ENCODE measurements at places on chromosomes 5 and 9.

DNA sequence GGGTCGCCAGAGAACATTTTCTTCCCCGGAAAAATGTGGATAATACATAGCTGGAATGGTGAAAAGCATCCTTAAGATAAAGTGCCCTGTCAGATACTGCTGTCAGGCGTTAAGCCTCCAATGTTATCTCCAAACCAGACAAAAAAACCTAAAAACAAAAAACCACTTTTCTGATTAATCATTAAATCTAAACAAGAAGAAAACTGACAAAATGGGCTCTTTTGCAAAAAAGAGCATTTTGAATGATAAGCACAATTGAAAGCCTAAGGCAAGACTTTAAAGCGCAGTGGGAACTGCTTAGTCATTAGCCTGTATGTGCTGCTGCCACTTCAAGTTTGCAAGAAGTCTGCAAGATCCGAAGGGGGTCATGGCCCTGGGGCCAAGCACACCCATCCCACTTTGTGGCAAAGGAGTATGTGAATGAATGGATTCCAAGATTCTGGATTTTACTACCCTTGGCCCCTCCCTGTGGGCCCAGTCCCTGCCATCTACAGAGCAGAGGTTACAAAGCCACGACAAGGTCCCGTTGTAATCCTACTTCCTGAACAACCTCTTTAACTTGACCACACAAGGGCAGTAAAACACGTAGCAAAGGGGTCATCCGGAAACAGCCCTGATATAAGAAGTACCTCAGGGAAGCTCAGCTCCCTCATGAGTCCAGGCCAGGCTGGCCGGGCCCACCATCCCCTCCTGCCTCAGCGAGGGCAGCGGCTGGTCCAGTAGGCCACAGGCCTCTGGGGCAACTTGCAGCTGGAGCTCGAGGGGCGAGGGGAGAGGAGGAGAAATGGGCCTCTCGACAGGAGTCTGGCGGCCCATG lies 29.7 kb downstream of the SHB start:
- DNase-seq: no peak

DNA sequence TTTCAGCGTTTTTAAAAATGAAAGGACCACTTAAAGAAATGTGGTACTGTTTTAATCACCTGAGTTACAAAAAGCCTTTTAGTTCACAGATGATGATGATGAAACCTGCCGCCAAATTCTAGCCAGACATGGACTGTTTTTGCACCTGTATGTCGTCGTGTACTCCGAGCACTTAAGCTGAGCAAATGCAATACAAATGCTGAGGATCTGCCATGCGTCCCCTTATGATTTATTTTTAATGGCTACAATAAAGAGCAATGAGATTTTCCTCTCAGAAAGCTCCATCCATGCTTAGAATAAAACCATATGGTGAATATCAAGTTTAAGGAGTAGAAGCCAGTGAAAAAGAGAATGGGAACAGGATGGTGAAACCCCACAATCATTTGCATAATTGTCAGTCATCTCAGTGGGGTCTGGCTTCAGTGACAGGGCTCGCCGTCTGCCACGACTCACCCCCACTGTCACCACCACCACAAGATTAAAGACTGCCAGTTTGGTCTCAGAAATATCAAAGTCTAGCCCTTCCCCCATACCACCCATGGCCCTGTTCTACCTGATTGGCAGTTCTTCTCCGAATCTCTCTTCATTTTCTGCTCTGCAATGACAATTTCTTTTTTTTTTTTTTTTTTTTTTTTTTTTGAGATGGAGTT lies 159.9 kb downstream of the GOLPH3 start:
- no peak for DNase-seq

DNA sequence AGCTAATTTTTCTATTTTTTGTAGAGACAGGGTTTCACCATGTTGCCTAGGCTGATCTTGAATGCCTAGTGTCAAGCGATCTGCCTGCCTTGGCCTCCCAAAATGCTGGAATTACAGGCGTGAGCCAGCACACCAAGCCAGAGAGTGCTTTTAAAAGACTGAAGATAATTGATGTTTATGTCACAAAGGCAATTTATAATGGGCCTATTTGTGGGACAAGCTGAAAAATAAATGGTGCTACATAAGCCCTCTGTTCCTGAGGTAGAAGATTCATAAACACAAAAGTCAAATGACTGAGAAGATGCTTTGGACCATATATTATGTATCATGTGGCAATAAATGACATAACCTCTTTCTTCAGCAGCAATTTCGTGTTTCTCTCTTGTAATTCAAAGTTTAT lies 329.6 kb downstream of the GABRB2 start:
- DNase-seq: no peak

DNA sequence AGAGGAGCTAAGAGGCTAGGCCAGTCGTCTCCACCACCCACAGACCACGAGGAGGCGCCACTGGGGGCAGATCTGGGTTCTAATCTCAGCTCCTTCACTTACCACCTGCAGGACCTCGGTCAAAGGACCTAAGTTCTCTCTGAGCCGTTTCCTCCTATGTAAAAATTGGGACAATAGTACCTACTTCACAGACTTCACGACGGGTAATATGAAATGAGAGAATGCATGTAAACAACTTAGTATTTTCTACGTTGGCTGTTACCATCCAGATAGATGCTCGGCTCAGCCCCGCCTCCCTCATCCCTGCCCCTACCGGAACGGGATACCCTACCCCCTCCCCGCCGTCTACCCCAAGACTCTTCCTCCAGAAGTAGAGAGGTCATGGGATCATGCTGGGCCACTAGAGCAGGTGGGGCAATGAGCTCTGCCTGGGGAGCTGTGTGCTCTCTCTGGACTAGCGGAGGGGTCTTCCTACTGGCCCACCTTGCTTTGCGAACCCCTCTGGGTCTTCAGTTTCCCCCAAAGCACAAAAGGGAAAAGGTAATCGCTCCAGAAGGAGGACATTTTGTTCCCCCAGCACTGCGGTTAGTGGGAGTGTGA lies 541 bp downstream of the GNPDA1 start:
- DNase-seq: no peak

GRCh38 chr9:124454791-124455443 lies 4.7 kb downstream of the ADGRD2 start:
- no peak for DNase-seq

- no peak for DNase-seq
Observed at GRCh38 chr5:9626955-9627354, 3.2 kb downstream of the TAS2R1 start.

DNA sequence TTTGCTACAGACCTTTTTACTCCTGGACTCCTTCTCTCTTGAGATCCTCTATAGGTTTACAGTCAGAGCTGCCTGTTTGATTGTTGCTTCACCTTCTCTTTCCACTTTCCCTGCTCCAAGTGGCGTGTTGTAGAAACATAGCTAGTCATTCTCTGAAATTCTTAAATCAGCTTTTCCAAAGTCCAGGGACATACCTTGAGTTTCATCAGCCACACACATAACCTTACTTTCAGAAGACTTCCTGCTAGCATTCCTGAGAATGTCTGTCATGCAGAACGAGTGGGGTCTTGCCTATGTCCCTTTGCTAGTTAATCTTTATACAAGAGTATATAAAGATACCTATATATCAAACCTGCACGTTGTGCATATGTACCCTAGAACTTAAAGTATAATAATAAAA lies 230.3 kb upstream of the ZNF462 start:
- no peak for DNase-seq

- no peak for DNase-seq
Observed at GRCh38 chr5:93355691-93356090, 225.3 kb downstream of the NR2F1-AS1 start.

- DNase-seq: no peak
Observed at GRCh38 chr5:174523311-174524071, 200.9 kb upstream of the MSX2 start.

DNA sequence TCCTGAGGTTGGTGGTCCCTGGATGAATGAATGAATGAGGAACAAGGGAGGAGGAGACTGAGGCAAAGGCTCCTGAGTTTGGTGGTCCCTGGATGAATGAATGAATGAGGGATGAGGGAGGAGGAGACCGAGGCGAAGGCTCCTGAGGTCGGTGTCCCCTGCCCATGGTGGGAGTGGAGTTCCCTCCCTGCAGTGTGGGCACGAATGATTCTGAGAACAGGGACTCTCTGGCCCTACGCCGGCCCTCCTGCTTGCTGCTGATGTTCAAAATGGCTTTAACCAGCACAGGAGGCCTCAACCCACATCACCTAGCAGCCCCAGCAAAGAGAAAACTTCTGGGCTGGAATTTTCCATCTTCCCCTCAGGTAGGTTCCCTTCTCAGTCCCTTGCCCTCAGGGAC lies 377.8 kb downstream of the IRX2 start:
- no peak for DNase-seq

GRCh38 chr5:84791138-84791537 lies 406.5 kb upstream of the EDIL3 start:
- no peak for DNase-seq

GRCh38 chr5:104295991-104296390 lies 733.4 kb upstream of the NUDT12 start:
- no peak for DNase-seq

All from NCI-H2081 (cell line).